ELR (cell line): ENCODE measurements at places on chromosomes 6 and 20.
A peak's percentile ranks its signal among the peaks of the same experiment; 100 is the strongest.

DNA sequence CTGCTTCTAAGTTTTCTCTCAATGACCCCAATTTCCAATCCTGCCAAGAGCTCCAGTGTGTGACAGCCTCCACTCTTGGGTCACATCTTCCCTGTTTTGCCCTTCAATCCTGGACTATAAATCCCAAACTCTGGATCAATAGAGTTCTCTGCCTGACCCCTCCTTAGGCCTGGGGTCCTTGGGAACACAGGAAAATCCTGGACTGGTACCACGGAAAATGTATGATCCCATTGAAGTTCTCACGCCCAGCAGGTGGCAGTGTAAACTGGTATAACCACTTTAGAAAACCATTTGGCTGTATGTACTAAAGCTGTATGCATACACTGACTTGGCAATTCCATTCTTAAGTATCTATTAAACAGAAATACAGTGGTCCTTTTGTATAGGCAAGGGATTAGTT, 98.0 kb downstream of the SNAP25 start:
- DNase-seq: peak; percentile 45

DNA sequence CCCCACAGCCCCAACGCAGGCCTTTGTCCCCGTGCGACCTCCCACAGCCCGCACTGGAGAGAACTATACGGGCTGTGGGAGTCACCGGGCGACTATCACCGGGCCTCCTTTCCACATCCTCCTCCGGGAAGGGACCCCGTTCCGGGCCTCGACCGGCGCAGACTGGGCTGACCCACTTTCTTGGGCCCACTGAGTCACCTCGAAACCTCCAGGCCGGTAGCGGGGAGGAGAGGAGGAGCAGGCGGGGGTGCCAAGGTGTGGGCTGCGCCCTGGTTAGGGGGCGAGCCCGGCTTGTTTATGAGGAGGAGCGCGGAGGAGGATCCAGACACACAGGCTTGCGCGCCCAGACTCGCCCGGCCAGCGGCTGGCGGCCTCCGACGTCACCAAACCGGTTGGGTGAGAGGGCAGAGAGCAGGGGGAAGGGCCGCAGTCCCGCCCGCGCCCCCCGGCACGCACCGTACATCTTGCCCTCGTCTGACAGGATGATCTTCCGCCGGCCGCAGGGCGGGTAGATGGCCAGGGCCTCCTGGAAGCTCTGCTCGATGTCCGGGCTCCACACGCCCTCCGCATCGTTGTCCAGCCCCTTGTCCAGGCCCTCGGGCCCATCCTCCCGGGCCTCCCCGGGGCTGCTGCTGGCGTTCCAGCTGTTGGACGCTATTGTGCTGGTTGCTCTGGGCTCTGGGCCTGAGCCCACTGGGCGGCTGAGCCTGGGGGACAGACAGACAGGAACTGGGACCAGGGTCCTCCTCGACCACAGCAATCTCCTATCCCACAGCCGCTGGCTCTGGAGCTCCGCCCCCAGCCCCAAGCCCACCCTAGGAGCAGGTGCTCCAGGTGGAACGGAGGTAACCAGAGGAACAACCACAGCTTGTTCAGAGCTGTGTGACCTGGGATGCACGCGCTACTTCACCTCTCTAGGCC, 10.6 kb downstream of the TEAD3 start:
- no peak for DNase-seq

DNA sequence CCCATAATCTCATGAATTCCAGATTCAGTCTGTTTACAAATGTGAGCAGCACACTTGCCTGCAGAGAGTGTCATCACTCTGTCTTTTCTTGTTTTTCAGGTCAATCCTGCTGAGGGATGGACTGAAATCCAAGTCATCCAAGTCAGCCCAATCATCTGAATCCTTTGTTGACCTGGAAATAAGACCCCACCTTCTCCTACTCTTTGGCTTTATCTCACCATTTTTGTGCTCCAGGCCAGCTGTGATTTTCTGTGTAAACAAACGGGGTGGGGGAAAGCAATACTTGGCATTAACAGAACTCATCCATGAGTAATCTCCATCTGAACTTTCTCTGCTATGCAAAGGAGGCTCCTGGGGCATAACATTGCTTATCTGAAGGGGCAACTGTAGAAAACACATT, 16.9 kb upstream of the GSTA4 start:
- DNase-seq: peak; percentile 4

GRCh38 chr6:509676-510075, 118.1 kb downstream of the IRF4 start:
- no peak for DNase-seq

DNA sequence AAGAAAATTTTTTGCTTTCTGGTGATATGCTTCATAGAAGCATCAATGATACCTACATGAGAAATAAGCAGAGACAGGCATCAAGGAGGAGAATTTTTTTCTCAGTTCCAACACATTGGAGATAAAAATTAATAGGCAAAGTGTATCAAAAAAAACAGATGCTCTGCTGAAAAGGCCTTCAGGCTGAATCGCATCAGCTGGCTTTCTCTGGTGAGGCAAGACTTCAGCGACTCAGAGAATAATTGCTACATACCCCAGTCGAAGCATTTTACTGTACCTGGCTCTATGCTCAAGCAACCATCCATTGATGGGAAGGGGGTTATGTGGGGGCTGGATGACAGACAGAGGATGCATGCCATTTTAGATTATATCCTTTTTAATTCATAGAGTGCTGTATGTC, 415.1 kb downstream of the TFAP2A start:
- no peak for DNase-seq

- DNase-seq: peak; percentile 54
Observed at GRCh38 chr6:9484686-9485085, 930.2 kb downstream of the TFAP2A start.

- no peak for DNase-seq
Observed at GRCh38 chr6:43367245-43367984, 2.0 kb downstream of the ZNF318 start.

- no peak for DNase-seq
Observed at GRCh38 chr6:93644611-93645010, 225.3 kb upstream of the EPHA7 start.

DNA sequence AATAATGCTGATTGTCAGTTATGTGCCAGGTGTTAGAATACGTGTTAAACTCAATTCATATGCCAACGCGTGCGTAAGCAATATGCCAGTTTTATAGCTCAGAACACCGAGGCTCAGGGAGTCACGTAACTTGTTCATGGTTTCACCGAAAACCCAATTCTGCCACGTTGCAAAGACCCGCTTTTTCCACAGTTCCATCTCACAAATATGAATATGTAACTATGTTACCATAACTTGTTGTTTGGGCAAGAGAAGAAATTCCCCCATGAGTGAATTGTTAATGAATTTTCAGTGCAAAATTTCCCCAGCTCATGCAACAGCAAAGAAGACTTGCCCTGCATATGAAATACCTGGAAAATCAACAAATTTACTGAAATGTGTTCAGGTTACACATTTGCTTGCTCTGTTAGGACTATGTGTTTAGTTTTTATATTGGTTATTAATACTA, 30.1 kb downstream of the SF3B5 start:
- DNase-seq: no peak

GRCh38 chr6:15301179-15302006, 55.5 kb downstream of the JARID2 start:
- peak; percentile 28 for DNase-seq

DNA sequence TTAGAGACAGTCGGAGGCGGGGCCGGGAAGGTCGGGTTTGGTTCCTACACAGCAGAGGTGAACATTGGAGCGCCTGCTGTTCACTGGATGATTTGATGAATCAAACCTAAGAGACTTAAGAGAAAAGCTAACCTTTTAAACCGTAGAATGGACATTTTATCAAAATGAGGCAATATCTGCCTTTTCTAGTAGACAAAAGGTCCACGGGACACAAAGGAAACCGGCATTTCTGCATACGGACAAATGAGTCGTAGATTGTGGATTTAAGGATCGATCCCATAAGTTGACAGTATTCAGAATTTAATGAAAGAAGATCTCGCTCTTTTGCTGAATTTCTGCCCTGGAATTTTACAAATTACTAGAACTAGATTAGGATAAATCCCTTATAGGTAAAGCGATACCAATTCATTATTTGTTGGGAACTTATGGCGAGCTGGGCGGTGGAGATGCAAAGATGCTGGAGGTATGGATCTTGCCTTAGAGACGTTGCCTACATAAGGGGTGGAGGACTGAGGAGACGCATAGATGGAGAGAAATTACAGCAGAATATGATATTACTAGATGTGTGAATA, 400 bp downstream of the PAK1IP1 start:
- no peak for DNase-seq

DNA sequence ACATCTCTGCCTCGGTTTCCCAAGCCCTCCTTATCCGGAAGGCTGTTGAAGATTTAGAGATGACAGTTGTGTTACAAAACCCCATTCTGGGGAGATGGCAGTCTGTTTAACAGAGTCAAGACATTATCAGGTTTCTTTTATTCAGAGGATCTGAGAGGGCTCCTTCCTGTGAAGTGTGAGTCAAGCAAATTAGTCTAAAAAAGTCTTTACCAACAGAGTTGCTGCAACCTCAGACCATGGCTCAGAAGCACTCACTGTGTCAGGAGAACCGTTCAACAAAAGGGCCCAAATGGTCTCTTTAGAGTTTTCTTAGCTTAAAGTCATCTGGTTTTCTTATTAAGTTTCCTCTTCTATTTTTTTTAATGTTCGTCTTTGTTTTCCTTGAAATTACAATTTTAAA, 717.8 kb downstream of the EPM2A start:
- peak; percentile 45 for DNase-seq

GRCh38 chr6:129030215-129030614, 147.3 kb downstream of the LAMA2 start:
- no peak for DNase-seq

DNA sequence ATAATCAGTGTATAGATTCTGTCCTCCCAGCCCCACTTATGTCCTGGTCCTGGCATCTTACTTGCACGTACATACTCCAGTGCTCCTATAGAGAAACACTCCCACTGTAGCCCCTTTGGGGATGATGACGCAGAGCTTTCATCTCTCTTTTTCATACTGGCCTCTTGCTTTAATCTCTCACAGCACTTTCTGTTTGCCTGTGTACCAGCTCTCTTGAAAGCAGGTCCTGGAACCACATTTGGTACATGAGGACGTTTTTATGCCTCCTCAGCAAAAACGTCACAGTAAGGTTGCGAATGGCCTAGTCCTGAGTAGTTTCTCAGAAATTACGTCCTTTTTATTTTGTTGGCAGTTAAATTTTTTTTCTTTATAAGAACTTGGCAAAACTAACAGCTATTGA, 10.8 kb downstream of the L3MBTL3 start:
- no peak for DNase-seq

- peak; percentile 52 for DNase-seq
Observed at GRCh38 chr20:37902504-37903313, at the start of gene VSTM2L. VSTM2L (plus strand) TSS chr20:37903127; CDS start chr20:37903351, 224 bp downstream.

GRCh38 chr6:56334937-56335336, 87.6 kb upstream of the COL21A1 start:
- peak; percentile 93 for DNase-seq

DNA sequence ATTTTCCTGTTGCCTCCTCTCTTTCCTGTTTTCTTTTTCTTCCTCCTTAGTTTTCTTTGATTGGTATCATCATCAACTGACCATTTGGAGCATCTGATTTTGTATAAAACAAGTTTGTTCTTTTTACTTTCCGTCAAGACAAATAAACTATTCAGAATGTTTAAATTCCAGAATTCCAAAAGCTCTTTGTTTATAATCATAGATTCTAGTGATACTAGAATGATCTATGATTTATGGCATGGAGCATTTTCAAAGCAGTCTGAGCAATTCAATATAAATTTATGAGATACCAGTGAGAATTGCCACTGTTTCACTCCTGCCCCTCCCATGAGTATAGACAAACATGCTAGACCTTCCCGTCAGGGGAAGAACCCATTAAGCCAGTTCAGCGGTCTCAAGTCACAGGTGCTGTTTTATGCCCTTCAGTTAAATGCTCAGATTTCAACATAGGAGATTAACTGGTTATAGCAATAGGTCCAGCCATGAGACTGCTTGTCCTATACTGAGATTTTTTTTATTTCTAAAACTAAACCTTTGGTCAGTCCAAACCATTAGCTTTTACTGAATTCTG, 60.7 kb downstream of the GRIK2 start:
- DNase-seq: no peak

DNA sequence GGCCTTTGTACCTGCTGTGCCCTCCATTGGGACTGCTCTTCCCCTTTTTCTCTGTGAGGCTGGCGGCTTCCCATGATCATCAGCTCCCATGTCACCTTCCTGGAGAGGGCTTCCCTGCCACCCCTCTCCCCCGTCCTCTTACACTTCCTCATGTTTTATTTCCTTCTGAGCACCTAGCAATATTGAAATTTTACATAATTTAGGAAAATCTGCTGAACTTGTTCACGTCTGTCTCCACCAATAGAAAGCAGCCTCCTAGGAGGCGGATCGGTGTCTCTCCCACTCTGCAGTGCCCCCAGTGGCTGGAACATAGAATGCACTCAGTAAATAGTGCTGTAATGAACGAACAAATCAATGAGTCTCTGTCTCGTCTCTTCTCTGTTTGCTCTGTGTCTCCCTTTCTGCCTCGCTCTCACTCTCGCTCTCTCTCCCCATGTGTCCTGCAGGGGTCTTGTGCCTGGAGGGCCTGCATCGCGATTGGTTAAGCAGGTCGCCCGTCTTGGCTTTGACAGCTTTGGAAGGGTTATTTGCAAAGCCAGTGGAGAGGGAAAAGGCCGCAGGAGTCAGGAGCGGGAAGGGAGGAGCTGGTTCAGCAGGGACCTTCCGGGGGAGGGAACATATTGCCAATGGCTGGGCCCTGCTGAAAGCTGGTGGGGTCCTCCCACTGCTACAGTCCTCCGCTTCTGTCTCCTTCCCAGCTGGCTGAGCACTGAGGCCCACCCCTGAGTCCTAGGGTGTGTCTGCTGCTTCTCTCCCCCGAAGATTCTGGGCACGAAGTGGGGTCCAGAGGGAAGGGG, 12.1 kb upstream of the OCSTAMP start:
- DNase-seq: peak; percentile 78

- peak; percentile 57 for DNase-seq
Observed at GRCh38 chr6:109187399-109188114, 92.2 kb downstream of the CEP57L1 start.

DNA sequence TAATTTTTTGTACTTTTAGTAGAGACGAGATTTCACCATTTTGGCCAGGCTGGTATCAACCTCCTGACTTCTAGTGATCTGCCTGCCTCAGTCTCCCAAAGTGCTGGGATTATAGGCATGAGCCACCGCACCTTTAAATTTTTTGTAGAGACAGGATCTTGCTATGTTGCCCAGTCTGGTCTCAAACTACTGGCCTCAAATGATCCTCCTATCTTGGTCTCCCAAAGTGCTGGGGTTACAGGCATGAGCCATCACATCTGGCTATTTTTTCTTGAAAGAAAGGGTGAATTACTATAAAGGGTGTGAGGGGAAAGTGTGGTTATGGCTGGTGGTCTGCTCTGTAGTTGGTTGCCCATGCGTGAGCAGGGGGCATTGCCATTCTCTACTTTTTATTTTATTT, 1.6 kb downstream of the LY6G6F start:
- DNase-seq: no peak
